ENCODE measurements at places on chromosomes 6 and 20.

DNA sequence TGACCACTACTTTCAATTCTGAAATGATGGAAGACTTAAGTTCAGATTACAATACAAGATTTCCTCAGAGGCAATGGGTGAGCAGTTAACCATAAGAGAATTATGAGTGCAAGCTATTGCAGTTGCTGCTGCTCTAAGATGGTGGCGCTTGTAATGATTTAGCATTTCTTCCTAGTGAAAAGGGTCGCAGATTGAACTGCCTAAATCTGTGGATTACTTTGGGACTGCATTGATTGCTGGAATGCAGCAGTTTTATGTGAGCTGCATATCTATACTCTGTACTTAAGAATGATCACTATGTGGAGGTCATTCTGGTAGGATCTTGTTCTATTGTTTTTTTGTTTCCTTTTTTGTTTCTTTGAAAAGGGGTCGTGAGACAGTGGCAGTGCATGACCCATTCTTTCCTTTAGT lies 5.3 kb downstream of the SCAF8 start:
- no peak for DNase-seq

DNA sequence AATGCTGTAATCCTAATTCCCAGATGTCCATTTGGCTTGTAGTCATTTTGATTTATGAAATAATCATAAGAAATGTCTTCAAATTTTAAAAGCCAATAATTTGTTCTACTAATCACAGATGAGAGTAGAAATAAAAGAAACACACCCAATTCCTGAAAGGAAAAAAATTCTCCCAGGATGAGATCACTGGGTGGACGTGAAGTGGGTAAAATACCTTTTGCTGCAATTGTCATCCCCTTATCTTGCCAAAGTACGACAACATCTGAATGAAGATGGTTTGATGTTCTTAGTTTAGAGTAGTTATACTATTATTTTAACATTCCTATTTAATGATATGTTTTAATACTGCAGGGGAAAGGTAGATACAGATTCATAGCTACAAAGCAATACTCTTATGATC lies 33.7 kb downstream of the MTHFD1L start:
- DNase-seq, result no peak

GRCh38 chr6:16420337-16420714 lies 181.9 kb downstream of the GMPR start:
- DNase-seq, result no peak

DNA sequence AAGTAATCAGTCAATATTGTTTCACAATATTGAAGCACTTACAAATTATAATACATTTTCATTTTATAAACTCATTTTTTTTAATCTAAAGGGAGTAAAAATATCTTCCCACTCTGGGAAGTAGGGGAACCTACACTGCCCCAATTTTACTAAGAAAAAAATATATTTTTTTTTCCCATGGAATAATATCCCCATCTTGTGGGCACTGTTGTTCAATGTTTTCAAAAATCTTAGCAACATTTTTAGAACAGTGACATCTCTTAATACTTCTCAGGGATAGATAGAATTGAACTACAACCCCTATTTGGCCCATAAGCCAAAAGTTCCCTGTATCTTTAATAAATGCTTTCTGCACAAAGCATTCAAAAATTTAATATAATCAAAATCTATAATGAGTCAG lies 42.9 kb downstream of the ARHGAP18 start:
- DNase-seq, result no peak

GRCh38 chr6:72420409-72420808 lies 201.5 kb upstream of the KCNQ5 start:
- DNase-seq, result no peak

DNA sequence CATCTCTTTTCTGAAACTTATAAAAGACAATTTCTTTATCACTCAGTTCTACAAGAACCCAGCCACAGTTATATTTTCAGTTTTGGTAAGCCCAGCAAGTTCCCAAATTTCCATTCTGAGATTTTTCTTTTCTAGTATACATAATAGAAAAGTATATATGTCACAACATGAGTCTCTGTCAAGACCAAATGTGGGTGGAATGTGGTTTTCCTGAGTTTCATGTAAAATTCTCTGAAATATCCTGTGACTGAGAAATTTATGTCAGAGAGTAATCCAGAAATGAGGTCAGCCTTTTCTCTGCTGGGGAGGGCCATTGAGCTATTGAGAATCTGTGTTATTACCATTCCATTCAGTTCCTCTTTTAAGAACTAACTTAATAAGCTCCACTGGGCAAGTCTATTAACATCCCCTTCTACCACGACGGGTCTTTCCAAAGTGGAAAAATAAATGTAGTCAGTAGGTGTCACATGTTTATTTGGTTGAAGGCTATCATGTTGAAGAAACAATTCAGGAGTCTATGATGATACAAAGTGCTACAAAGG lies 100.7 kb upstream of the HMGN3 start:
- DNase-seq, result no peak

DNA sequence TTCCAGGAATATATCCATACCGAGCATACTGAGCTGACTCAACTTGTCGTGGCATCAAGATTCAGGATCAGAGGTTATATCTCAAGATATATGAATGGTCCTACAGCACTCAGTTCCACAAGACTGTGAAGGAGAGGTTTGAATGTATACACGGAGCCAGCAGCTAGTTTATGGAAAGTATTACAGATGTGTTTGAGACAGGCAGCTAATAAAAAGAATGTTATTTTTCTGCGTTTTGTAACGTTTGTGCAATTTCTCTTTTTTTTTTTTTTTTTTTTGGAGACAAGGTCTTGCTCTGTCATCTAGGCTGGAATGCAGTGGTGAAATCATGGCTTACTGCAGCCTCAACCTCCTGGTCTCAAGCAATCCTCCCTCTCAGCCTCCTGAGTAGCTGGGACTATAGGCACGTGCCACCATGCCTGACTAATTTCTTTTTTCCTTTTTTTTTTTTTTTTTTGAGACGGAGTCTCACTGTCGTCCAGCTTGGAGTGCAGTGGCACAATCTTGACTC lies 3.4 kb upstream of the FAM110A start:
- no peak for DNase-seq

DNA sequence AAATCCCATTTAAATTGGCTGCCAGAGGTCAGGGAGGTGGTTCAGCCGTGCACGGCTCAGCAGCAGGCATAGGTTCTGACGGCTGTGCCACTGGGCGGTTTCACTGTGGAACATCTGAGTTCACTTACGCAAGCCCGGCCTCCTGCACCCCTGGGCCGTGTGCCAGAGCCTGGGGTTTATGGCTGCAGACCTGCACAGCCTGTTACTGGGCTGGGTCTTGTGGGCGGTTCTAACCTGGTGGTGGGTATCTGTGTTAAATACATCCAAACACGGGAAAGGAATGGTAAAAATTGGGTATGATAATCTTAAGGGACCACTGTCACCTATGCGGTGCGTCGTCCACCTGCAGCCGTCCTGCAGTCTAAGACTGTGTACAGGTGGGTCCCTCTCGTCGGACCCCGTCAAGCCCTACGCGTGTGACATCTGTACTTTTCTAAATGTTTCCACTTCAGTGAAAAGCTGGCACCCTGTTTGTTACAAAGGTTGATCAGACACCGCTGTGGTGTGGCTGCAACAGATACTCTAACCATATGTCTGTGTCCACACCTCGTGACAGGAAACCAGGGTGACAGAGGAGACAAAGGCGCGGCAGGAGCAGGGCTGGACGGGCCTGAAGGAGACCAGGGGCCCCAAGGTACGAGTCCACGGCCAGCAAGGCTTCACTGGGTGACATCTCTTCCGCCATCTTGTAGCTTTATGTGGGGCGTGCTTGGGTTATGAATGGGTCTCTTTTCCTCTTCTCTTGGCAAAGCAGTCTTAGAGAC lies 21.5 kb downstream of the COL9A3 start:
- DNase-seq, result no peak
